ENCODE measurements at places on chromosomes 2 and 18.

DNA sequence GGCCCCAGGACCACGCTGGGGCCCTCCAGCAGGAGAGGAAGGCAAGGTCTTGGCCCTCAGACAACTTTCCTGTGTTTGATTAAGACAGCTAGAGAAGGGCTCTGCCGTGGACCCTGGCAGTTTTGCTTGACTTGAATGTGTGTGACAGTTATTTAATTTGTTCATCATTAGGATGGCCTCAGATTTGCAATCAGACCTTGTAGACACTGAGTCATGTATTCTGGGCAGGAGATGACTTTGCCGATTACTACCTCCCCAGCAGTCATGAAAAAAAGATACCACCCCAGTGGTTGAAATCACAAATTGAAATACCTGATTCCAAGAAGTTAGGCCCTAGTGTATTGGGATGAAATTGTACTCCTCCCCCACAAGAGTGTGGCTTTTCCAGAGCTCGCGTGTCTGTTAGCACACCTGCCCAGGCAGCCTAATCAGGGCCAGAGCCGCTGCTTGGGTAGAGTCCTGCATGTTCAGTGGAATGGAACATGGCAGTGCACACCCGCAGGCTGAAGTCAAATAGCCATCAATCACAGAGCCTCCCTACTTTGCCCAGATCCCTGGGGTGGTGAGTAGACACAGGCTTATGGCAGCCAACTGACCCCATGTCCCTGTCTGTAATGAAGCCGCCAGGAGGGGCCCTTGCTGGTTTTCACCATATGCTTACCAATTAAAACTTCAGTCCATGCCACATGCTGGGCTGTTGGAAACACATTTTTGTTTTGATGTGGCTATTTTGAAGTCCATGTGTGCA is 122.5 kb downstream of the TPGS2 start:
- no peak for DNase-seq

GRCh38 chr2:110101280-110101844 is 14.3 kb downstream of the MALL start:
- peak; percentile 70 for DNase-seq

DNA sequence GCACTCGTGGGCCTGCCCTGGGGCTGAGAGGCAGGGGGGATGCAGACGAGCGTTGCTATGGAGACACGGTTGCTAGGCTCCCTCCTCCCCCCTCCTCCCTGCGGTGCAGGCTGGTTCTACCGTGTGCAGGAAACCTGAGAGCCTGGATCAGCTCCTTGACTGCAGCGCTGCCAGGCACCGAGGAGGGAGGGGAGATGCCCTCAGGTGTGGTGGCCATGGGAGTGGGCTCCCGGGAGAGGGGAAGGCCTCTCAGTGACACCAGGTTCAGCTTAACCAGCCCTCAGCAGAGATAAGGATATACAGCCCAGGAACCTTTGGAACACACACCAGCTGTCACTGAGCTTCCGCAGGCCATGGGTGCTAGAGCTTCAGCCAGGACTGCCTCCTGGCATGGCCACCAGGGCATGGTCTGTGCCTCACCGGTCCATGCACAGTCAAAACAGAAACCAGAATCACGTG is 124.4 kb upstream of the PXDN start:
- no peak for DNase-seq

DNA sequence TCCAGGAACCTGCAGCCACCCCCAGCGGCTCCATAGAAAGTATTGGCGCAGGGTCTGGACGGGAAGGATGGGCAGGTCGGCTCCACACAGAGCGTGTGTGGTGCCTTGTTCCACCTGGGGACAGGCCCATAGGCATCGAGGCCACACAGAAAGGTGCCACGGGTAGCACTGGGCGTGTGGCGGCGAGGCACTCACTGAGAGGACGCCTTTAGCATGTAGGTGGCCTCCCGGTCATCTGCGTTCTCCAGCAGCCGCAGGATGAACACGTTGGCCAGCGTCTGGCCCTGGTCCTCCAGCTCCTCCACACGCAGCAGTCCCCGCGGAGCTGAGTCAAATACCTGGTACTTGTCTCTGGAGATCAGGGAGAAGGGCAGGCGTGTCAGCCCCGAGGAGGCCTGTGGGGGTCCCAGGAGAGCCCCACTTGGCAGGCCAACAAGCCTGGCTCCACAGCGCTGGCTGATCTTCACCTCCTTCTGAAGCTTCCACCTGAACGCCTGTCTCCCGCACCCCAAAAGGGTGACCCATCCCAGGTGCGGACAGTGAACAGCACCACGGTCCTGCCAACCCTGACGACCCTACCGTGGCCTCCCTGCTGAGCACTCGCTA is 13.2 kb downstream of the SNORC start:
- DNase-seq = no peak

- DNase-seq = no peak
Measured at GRCh38 chr18:5961828-5962150, 66.5 kb upstream of the TMEM200C start.

- DNase-seq = no peak
Measured at GRCh38 chr2:183163821-183164649, 39.8 kb downstream of the NUP35 start.

- no peak for DNase-seq
Measured at GRCh38 chr2:231321021-231321420, 74.5 kb upstream of the B3GNT7 start.

DNA sequence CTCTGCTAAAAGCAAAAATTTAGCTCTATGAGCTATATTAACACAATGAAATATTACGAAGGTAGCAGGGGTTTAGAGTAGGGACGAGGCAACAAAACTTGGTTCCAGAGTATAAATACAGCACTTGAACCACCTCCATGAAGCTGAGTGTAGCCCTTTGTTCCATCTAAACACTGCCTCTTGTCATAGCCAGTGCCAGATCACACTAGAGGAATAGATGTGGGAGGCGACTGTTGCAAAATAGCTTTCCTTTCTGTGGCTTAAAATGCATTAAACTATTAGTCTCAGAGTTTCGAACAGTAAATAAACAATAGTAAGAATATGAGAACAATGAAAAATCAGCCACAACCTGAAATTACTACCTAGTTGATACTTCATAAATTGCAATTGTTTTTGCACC is 29.8 kb downstream of the PIEZO2 start:
- no peak for DNase-seq

- DNase-seq = peak; percentile 10
Measured at GRCh38 chr2:241893265-241893664, 23.7 kb downstream of the RTP5 start.

GRCh38 chr2:160278101-160278878 is 78.2 kb upstream of the ITGB6 start:
- DNase-seq = no peak

DNA sequence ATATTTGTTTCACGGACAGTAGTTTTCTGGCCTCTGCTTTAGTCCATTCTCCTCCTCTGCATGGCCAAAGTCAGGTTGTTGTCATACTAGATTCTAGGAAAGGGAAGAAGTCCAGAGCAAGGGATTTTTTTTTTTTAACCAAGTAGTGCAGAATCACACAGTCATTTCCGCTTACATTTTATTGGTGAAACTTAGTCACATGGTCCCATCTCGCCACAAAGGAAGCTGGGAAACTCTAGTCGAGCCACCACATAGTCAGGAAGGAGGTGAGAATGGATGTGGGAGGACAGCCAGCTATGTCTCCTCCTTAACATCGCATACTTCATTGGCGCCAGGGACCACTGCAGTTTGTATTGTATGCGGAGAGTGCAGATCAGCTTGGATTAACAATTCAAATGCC is 10.4 kb downstream of the HRH4 start:
- no peak for DNase-seq

DNA sequence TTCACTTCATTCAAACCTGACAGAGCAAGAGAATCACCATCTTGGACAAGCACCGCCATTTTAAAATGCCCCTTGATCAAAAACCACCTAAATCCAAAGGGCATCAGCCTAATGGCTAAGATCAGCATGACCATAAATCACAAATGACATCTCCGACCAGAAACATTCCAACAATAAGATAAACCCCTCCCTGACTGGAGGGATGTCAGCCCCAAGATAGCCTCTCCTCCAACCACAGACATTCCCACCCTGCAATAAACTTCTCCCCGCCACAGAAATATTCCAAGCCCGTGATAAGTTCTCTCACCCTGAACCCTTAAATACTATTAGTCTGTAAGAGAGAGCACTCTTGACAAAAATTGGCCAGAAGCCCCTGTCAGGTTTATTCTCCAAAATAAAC is 21.6 kb upstream of the LYPD1 start:
- no peak for DNase-seq

DNA sequence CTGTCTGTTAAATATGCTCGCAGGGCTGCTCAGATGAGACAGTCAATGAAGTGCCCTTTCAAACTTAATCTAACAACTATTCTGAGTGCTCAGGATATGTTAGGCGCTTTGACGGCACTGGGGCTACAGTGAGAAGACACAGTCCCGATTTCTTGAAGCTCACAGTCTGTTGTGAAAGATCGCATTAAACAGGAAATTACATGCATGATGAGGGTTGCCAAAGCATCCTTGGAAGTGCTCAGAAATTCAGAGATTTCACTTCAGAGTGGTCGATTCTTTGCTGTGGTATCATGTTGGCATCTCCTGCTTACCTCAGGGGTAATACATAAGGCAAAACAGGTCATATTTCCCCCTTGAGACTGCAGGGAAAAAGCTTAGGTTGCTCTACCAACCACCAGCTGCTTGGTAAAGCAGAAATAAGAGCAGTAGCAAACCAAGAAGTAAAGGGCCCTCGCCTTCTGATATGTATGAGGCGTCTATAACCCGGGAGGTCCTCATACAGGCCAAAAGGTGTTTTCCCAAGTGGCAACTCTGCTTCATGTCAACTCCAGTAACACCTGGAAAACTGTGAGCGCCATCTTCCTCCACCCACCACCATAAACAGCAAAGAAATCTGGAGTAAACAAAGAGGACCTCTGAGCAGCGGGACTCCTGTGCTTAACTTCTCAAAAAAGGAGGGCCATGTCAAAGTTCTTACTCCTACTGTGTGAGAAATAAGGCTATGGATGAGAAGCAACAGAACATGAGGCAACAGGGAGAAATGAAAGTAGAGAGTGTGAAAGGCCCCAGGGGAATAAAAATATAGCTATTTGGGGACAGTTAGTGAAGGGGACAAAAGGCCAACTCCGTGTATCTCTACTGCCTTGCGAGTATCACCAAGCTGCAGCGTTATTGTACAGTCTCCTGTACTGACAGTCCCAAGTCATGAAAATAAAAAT is 79.3 kb downstream of the CLHC1 start:
- no peak for DNase-seq

Measured in mesothelial cell of epicardium (in vitro differentiated cells).